Stimulated activated CD4-positive, alpha-beta T cell treated with anti-CD3 and anti-CD28 coated beads, Interleukin-4, amount 100 ng/mL, for 1 hour (primary cell): ENCODE measurements at places on chromosomes 1 and 21.

- DNase-seq, result no peak
These were observed 1.1 kb upstream of the PLCH2 start for GRCh38 chr1:2474933-2475371.

GRCh38 chr1:236759252-236759859 lies 35.7 kb upstream of the MTR start:
- DNase-seq, result no peak

DNA sequence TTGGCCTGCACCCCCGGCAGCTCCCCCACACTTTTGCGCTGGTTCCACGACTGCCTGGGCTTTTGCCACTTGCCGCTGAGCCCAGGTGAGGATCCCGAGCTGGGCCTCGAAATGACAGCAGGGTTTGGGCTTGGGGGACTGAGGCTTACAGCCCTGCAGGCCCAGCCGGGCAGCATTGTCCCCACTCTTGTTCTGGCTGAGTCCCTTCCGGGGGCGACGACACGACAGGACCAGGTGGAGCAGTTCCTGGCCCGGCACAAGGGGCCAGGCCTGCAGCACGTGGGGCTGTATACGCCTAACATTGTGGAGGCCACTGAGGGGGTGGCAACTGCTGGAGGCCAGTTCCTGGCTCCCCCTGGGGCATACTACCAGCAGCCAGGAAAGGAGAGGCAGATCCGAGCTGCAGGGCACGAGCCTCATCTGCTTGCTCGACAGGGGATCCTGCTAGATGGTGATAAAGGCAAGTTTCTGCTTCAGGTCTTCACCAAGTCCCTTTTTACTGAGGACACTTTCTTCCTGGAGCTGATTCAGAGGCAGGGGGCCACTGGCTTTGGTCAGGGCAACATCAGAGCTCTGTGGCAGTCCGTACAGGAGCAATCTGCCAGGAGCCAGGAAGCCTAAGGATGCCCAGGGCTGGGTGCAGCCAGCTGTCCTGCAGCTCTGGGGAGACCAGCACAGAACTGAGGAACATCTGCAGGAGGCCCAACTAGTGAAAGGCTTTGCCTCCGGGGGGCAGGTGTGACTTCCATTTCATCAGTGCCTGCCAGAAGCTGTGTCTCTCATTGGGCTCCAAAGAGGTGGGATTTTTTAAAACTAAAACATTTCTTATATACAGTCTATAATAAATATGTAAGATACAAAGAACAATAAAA lies 1.2 kb downstream of the HPDL start:
- DNase-seq, result no peak

- no peak for DNase-seq
These were observed 16.7 kb downstream of the ABCG1 start for GRCh38 chr21:42235593-42235992.

DNA sequence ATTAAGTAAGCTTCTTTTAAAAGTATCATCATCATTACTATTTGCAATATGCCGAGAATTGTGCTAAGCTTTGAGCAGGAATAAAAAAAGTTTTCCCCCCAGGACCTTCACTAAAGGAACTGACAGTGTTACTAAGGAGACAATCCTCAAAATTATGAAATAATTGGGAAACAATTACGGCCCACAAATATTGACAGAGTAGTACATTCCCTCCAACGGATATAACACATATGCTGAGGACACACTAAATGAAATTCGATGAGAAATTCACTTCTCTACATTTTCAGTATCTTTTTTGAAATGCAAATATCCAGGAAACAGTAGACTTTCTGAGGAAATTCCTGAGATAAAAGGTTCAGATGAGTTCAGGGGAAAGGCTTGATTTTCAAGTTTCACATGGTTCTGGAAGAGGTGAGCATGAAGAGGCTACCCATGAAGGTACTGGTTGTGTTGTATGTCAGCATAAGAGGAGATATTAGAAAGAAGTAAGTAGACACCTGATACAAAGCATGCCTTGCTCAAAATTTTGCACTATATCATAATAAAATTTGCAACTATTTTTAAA lies 171.2 kb upstream of the NR5A2 start:
- DNase-seq, result no peak

DNA sequence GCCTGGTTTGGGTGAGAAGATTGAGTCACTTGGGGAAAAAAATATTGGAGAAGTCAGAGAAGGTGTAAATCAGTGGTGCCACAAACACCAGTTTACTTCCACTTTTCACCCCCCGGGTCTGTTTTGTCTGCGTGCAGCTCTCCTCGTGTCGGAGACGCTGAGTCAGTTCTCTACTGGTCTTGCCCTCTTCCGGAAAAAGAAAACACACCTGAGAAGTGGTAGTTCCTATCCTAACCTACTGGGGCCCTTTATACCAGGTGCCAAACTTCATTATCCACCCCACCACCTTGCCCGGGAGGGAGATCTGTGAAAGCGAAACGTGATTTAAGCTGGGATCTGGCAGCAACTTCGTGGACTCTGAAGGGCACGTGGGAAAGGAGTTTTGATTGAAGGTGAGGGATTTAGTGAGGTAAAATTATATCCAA lies 855 bp upstream of the IVNS1ABP start:
- DNase-seq, result peak; percentile 59

- no peak for DNase-seq
These were observed 19.7 kb upstream of the LAPTM5 start for GRCh38 chr1:30777060-30777903.
